ENCODE measurements at places on chromosomes 12 and 14.

DNA sequence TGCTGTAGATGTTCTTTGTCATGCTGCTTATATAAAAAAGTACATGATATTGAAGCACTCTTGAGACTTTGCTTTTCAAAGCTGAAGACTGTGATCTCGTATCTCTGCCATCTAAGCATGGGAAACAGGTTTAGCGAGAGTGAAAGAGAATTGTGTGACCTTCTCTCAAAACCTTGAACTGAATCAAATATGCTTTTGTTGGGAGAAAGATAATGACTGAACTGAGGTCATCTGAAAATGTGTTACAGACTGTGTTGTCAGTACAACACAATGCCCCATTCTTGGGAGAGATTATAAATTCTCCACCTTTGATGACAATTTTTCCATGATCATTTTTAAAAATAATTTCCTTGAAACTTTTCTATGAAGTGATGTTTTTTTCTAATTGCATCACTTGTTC, 272.1 kb upstream of the SEL1L start:
- DNase-seq = no peak

DNA sequence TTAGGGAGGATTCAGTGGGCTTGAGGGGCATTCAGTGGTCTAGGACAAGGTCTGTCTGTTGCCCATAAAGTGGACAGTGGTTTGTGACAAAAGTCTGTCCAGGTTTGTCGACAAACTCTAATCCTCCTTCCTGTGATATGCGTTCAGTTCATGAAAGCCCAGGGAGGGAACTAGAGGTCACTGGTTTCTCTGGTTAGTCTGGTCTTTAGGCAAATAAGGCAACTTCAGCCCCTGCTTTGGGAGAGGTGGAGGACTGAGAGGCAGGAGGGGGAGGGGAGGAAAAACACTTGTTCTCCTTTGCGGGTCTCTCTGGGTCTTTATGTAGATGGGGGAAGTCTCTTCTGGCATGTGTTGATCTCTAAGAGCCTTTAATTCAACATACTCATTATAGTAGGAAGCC, 235.1 kb upstream of the PWP1 start:
- DNase-seq = no peak

DNA sequence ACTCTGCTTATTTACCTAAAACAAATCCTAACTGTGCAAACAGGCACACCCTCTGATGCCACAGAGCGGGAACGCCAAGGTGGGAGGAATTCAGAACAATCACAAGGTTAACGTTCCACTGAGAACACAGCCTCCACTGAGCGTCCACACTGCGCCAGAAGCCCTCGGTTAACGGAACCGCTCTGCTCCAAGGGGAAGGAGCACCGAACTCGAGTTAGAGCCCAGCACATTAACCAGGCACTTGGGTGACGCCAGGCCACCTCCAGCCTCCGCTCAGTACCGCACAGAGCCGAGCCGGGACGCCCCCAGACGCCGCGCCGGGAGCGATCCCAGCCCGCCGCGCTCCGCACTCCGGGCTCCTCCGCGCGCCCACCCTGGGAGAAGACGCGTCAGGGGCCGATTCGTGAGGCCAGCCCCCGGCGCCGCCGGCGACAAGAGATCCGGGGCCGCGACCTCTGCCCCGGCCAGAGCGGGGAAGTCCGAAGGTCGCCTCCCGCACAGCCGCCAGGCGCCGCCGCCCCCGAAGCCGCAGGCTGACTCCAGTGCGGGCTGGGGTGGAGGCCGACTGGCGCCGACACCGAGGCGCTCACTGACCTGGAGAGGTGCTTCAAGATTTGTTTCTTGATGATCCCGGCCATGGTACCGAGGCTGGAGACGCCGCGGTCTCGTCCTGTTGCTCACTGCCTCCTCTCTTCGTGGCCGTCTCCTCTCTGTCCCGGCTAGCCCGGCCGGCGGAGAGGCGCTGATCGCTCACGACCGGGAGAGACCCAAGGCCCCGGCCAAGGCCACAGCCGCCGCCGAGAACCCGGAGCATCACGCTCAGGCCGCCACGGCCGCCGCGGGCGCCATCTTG, 450 bp downstream of the BLTP3B start:
- DNase-seq = peak; percentile 10

DNA sequence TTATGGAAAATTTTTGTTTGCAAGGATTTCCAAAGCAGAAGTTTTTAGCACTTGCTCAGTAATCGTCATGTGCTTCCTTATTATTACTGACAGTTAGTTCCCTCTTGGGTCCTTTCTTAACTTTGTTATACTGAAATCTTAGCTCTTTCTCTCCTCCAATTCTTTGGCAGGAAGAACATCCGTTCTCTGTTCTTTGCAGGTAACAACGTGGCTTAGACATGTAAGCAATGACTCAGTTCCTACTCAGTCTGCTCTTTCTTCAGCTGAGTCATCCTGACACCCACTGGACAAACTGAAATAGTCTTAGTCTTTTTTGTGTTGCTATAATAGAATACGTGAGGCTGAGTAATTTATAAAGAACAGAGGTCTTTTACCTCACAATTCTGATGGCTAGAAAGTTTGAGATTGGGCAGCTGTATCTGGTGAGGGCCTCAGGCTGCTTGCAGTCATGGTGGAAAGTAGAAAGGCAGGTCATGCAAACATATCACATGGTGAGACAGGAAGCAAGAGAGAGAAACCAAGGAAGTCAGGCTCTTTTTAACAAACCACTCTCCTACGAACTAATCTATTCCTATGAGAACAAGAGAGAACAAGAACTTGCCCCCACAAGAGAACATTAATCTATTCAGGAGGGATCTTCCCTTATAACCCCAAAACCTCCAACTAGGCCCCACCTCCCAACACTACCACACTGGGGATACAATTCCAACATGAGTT, 49.2 kb downstream of the TESPA1 start:
- DNase-seq = no peak

DNA sequence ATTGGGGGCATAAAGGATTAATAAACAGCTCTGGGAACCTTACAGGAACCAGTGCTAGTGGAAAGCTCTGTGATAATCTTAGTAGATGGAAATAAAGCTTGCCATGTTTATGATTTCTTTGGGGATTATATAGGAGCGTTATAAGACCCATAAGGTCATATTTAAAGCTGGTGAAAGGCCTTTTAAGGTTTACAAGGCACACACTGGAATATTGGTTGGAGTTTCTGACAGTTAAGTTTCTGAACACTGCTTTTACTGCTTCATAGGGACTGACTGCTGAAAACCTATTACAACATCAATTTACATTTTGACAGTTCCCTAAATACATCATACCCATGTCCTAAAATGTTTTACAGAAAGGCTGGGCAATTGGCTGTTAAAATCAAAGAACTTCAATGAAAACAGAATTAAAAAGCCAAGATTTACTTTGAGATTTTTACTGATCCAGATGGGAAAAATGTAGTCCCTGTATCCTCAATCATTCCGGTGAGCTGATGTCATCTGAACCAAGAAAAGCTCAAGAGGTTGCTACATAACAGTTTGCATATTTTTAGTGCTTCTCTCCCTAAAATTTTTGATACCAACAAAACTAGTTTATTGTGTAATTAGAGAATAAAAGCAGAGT, 153.7 kb upstream of the IGF1 start:
- DNase-seq = no peak

DNA sequence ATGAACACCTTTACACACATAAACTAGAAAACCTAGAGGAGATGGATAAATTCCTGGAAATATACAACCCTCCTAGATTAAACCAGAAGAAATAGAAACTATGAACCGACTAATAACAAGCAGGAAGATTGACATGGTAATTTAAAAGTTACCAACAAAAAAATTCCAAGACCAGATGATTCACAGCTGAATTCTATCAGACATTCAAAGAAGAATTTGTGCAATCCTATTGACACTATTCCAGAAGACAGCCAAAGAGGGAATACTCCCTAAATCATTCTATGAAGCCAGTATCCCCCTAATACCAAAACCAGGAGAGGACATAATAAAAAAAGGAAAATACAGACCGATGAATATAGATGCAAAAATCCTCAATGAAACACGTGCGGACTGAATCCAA, 102.6 kb upstream of the KRR1 start:
- DNase-seq = no peak

GRCh38 chr14:45679853-45680252, 426.9 kb upstream of the MIS18BP1 start:
- DNase-seq = no peak

DNA sequence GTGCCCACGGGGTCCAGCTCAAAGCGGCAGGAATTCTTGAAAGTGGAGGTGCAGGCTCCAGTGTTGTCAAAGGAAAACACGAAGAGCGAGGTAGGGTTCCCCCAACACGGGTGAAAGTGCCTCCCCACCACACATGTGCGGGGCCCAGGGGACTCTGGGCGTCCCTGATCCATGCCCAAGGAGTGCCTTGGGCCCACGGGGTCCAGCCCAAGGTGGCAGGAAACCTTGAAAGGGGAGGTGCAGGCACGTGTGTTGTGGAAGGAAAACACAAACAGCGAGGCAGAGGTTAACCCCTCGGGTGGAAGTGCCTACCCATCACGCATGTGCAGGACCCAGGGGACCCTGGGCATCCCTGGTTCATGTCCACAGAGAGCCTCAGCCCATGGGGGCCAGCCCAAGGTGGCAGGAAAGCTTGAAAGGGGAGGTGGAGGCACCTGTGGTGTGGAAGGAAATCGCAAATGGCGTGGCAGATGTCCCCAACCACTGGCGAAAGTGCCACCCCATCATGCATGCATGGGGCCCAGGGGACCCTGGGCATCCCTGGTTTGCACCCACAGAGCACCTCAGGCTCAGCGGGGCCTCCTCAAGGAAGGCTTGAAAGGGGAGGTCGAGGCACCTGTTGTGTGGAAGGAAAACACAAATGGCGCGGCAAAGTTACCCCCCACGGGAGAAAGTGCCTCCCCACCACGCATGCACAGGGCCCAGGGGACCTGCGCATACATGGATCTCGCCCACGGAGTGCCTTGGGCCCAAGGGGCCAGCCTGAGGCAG, 584.6 kb downstream of the ALG10 start:
- no peak for DNase-seq

DNA sequence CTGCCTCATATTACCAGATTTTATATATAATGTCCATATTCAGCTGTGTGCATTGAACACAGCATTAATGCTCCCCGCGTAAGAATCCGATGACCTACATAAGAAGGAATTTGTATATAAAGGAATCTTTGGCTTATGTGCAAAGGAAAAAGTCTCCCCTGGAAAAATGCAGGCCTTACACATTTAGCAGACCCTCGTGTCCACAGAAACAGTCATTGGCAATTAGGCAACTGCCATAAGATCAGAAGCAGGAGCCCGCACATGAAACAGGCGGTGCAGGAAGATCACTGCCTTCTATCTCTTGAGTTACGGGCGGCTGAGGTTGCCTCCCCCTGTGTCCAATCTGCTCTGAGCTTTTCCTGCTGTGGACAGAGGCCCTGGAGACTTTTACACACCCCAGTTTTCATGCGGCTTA, 63.2 kb upstream of the RFX4 start:
- no peak for DNase-seq

GRCh38 chr12:19951664-19952063, 416.7 kb upstream of the PDE3A start:
- no peak for DNase-seq

GRCh38 chr12:42593874-42594273, 4.3 kb upstream of the PRICKLE1 start:
- DNase-seq = no peak

DNA sequence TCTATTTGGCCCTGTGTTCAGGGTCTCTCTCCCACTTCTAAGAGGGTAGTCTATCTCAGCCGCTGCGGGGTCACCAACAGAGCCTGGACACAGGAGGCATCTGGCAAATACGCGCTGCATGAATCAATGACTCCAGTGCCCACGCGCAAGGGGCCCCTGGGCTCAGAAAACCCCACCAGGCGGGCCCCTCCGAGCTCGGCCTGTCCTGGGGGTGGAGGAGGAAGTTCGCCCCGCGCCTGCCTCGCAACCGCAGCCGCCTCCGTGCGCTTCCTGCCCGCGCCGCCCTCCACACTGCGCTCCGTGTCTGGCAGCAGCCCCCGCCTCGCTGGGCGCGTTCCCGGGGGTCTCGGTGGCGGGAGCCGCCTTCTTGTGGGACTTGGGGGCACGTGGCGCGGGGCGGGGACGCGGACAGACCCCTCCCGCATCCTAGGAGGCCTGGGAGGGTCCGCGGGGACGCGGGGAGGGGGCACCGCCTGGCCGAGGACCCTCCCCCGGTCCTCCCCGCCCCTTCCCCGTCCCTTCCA, 811 bp upstream of the FBRSL1 start:
- DNase-seq = no peak

DNA sequence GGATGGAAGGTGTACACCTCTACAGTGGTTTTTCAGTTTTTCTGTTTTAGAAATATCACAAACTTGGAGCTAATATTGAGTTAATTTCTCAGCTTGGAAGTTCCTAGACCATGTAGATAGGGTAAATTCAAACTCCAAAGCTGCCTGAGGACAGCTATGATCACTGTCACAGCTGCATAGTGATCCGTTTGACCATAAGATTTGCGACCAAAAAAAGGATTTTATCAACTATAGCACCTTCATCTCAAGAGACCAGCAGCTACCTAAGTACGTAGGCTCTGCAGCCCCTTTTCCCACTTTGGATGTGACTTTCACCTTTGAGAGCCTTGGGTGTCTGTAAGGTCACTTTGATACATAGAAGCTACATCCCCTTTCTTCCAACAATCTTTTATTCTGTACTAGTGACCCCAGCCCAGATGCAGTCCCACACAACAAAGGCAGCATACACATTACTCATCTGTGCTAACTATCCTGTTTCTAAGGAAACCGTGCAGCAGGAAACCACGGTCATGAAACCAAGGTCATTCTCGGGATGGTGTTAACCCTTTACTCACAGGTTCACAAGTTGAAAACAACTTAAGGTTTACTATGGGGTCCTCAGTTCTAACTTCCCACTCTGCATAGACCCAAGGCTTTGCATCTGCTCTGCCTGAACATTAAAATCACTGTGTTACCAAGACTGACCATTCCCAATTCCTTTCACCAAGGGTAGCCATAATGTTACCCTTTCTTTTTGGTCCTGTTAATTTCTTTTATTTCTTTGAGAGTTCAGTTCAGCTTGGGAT, 75.4 kb downstream of the IFT81 start:
- no peak for DNase-seq

DNA sequence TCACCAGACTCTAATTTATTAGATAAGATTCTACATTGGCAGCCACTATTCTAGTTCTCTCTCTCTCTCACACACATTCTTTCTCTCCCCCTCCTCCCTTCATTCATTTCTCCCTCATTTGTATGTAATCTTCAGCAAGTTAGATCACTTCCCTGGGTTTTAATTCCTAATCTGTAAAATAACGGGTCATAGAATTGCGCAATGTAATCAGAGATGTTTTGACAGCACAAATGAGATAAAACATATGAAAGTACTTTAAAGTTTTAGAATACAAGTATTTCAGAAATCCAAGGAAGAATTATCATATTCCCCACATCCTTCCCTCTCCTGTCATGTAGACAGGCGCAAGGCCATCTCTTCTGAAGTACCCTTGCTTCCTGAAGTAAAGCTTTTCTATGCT, 21.7 kb downstream of the STYK1 start:
- DNase-seq = no peak

DNA sequence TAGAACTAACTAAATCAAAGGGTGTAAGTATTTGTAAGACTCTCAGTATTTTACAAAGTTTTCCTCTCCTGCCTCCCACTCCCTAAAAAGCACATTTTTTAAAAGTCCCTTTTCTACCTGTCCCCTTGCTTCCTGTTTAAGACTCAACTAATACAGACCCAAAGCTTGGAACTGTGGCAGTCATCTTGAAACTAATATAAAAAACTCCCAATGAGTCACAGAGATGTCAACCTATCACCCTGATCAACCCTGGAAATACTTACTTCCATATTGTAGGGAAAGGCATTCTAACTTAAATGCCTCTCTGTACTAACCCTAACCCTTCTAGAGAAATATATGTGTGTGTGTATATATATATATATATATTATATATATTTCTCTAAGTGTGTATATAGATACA, 184.8 kb downstream of the SPTSSA start:
- DNase-seq = no peak
